ENCODE measurements at places on chromosomes 13 and 19. TPM values are rescaled to one million over a fixed set of nuclear protein-coding genes. Genes with fewer than 3 reads are reported as not detected.

The VSTM2B gene
- total RNA-seq, result not detected

The ZNF665 gene
- total RNA-seq, result 1.3 TPM

The S1PR5 gene
- 0.75 TPM for total RNA-seq

The CEACAM7 gene
- not detected for total RNA-seq

The UBE2L5 gene
- total RNA-seq, result not detected

The PBX4 gene
- total RNA-seq, result not detected

- no peak for DNase-seq
These were observed 1.8 kb downstream of the PRKACA start for GRCh38 chr19:14115756-14116155.

- no peak for DNase-seq
These were observed 712.1 kb downstream of the PCDH9 start for GRCh38 chr13:66518068-66518467.

DNA sequence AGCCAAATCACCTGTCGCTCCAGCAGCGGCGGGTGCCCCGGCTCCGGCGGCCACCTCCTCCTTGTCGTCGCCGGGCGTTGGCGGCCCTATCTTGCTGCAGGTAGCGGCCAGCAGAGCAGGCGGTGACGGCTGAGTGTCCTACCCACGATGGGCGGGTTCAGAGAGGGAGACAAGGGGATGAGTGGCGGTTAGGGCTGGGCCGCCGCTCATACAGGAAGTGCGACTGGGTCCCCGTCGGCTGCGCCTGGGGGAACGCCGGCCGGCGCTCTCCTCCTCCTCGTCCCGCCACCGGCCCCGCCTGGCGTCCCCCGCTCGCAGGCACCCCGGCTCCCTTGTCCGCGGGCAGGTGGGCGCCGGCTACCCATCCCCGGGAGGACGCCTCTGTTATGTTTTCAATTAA is 1692.0 kb downstream of the SLITRK5 start:
- no peak for DNase-seq

DNA sequence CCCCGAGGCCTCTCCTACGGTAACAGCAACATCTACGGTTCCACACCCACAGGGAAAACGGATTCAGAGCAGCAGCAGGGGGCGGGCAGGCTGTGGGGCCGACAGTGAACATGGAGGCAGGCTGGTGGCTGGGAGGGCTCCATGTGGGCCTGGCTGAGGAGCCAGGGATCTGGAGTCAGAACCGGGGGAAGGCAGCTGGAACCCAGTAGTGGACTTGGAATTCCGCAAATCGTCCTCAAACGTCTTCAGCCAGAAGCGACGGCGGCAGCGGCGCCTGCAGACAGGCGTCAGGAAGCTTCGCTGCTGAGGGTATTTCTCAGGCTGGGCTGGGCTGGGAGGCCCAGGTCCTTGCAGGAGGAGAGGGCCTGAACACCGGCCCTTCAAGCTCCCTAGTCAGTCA is 1.8 kb downstream of the TMEM86B start:
- no peak for DNase-seq

- no peak for DNase-seq
These were observed at the start of gene MOB3A for GRCh38 chr19:2096034-2096479. Gene MOB3A (minus strand): TSS chr19:2096326. CDS start chr19:2078560, 17,766 bp downstream.

DNA sequence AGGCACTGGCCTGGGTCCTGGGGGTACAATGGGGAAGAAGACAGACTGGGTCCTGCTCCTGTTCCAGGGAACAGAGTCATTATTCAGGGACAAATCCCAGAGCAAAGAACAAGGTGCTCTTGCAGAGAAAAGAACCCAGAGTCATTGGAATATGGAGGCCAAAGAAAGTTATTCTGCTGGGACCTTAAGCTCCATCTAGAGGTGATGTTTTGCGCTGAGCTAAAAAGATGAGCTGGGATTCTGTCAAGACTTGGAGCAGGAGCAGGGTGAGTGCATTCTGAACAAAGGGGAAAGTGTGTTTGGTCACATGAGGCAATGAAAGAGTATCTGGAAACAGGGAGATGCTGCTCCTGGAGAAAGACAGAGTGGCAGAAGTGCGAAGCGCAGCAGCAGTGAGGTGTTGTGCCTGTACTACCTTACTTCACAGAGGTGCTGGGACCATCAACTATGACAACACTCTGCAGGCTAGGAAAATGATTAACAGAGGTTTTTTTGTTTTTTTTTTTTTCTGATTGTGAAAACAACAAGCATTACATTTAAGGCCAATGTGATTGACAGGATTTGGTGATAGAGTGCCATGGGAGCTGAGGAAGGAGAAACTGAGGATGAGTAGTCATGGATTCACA is 95.3 kb upstream of the TNFSF11 start:
- no peak for DNase-seq

- peak; percentile 81 for DNase-seq
These were observed 3.1 kb downstream of the PPP1R14A start for GRCh38 chr19:38252941-38253691.

GRCh38 chr19:2358548-2359173 is 1.4 kb upstream of the TMPRSS9 start:
- DNase-seq, result no peak

- no peak for DNase-seq
These were observed 84.5 kb downstream of the DCLK1 start for GRCh38 chr13:36046672-36047071.

DNA sequence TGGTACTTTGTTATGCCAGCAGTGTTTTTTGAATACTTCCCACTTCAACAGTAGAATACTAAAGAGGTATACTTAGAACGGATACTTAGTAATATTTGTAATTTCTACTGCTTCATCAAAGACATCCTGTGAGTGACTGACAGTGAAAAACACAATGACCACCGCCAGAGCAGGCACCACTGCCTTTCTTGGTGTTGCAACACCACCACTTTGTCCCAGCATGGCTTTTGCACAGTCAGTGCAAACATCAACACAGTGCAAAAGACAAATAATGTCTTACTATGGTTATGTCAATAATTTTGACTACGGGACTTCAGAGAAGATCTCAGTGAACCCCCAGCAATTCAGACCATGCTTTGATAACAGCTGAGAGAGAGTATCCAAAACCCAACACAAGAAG is 220.5 kb downstream of the RBM26 start:
- no peak for DNase-seq

DNA sequence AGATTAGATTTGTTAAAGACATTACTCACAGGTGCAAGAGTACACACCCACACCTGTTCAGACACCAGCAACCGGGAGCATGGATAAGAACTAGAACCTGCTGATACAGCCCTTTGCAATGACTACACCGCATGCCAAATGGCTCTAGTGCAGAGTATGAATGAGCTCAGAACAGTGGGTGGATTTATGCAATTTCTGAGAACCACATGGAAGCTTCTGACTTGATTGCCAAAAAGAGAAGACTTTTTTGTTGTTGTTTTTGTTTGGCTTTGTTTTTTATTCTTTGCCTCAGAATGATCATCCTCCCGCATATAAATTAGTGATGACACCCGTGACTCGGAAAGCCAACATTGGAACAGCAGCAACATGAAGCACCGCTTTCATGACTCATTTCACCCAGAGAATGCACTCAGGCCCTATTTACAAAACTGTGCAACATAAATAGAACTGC is 77.4 kb upstream of the LRCH1 start:
- DNase-seq, result no peak

DNA sequence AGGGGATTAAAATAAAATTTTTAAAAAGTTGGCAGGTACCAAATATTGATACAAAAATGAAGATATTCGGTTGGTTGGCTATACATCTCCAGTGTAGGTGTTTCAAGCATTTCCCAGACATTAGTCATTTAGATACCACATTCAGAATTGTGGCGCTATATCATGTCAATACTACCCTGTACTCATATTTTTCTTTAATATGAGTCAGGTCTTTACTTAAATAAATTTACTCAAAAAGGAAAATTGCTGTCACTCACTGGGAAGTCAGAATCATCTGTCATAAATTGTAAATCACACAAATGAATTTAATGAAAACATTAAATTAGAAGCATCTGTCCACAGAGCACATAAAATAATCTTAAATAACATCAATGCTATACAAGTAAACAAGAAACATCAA is 134.2 kb downstream of the TSHZ3 start:
- DNase-seq, result no peak

- DNase-seq, result no peak
These were observed 459.8 kb downstream of the FGF14 start for GRCh38 chr13:101942038-101942437.

DNA sequence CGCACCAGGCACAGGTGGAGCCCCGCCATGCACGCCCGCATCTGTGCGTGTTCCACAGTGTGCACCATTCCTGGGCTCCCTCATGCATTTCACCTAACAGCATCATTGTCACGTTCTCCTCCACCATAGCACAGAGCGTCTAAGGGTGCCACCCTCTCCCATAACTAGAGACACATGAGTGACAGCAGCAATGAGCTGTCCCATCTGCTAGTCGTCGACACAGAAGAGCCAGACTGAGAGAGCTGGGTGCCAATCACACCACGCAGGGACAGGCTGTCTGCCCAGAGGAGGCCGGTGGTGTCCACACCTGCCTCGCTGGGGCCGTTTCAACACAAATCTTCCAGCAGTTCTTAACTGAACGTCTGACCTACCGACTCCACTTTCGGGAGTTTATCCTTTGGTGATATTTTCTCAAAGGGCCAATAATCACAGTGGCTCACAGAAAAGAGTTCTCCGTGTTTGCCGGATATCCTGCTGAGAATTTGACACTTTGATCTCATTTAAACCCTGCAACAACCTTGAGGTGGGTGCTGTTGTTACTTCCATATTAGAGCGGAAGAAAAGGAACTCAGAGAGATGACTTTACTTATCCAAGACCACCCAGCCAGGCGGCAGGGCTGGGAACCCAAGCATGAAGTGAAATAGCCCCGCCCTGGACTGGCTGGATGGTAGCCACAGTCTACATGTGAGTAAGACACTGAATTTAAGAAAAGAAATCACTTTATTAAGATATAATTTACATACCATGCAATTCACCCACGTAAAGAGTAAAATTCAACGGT is 16.2 kb downstream of the CLEC11A start:
- no peak for DNase-seq

- no peak for DNase-seq
These were observed 365.3 kb upstream of the ZNF507 start for GRCh38 chr19:31979949-31980670.

GRCh38 chr13:26299168-26299750 is 45.3 kb downstream of the CDK8 start:
- DNase-seq, result no peak

GRCh38 chr13:48236528-48237353 is 3.7 kb downstream of the ITM2B start:
- no peak for DNase-seq

DNA sequence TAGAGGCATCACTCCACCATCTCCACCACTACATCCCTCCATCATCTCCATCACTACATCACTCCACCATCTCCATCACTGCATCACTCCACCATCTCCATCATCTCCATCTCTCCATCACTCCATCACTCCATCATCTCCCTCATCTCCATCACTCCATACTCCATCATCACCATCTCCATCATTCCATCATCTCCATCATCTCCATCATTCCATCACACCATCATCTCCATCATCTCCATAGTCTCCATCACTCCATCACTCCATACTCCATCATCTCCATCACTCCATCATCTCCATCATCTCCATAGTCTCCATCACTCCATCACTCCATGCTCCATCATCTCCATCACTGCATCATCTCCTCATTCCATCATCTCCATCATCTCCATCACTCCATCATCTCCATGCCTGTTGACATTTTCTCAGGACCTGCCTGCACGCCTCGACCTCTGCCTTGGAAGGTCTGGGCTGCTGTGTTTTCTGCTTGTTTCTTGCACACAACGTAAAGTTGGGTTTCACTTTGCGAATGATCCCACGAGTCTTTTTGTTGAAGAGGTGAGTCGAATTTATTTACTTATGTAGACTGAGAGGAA is 21.2 kb upstream of the RASA3 start:
- DNase-seq, result no peak

- peak; percentile 56 for DNase-seq
These were observed 14.2 kb upstream of the RASA3 start for GRCh38 chr13:114146629-114147028.

GRCh38 chr19:33552191-33552927 is 30.8 kb upstream of the PEPD start:
- DNase-seq, result no peak

Data from cardiac septum (tissue), 1 donor.